ENCODE measurements at places on chromosomes 7 and 10.

- peak; percentile 62 for DNase-seq
Measured at GRCh38 chr10:3260066-3260834, 87.7 kb upstream of the PITRM1 start.

DNA sequence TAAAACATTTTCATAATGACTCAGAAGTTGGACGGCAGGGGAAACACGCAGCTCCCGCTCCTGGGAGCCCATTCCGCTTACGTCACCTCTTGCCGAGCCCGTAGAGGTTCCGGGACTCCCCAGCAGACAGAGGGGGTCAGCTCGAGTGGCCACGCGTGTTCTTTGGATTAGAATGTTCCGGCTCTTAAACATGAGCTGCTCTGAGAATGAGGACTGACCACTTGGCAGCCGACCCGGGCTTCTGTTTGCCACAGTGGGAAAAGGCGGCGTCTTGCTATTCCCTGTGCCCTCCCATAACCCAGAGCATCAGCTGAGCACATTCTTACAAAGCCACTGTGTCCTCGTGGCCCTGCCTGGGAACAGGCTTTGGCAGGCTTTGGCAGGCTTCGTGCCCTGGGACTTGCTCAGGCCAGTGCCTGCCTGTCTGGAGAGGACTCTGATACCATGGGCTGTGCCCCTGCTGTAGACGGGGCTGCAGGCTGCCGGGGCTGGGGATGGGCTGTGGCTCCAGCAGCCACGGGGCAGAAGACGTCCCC lies 40.1 kb downstream of the PFKP start:
- no peak for DNase-seq

DNA sequence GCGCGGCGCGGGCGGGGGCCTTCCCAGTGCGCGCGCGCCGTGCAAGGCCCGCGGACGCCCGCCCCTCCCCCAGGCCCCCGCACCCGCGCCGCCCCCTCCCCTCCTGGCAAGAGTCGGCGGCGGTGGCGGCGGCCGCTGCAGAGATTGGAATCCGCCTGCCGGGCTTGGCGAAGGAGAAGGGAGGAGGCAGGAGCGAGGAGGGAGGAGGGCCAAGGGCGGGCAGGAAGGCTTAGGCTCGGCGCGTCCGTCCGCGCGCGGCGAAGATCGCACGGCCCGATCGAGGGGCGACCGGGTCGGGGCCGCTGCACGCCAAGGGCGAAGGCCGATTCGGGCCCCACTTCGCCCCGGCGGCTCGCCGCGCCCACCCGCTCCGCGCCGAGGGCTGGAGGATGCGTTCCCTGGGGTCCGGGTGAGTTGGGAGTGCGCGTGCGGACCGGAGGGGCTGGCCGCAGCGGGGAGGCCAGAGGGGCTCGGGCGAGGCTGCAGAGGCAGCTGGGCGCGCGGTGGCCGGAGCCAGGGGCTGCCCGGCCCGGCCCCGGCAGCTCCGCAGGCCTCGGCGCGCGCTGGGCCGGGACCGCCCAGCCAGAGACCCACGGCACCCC lies at the start of gene BMPR1A:
TSS of gene BMPR1A (plus strand) at position 109 of the 602 bp plus-strand sequence. CDS start 119,400 bp downstream, outside the sequence.
- DNase-seq: peak; percentile 61

- no peak for DNase-seq
Measured at GRCh38 chr7:107994421-107995030, 8.4 kb downstream of the LAMB1 start.

GRCh38 chr10:100730725-100731406 lies 14.5 kb upstream of the PAX2 start:
- no peak for DNase-seq

DNA sequence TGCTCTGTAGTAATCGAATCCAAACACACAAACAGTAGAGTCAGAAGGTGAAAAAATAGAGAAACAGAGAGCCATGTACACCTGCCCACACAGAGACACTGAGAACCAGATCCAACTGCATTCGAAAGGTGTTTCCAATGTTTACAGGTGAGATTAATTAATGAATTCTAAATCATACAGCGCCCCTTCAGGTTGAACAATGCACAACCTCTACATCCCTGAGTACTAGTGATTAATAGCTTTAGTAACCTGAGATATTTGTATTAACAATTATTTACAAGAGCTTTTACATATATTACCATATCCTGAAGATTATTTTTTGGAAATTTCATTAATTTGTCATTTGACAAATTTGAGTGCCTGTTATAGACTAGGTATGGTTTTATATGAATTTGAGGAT lies 7.6 kb upstream of the MRC1 start:
- no peak for DNase-seq

GRCh38 chr10:59872892-59873463 lies 33.4 kb downstream of the CCDC6 start:
- no peak for DNase-seq

DNA sequence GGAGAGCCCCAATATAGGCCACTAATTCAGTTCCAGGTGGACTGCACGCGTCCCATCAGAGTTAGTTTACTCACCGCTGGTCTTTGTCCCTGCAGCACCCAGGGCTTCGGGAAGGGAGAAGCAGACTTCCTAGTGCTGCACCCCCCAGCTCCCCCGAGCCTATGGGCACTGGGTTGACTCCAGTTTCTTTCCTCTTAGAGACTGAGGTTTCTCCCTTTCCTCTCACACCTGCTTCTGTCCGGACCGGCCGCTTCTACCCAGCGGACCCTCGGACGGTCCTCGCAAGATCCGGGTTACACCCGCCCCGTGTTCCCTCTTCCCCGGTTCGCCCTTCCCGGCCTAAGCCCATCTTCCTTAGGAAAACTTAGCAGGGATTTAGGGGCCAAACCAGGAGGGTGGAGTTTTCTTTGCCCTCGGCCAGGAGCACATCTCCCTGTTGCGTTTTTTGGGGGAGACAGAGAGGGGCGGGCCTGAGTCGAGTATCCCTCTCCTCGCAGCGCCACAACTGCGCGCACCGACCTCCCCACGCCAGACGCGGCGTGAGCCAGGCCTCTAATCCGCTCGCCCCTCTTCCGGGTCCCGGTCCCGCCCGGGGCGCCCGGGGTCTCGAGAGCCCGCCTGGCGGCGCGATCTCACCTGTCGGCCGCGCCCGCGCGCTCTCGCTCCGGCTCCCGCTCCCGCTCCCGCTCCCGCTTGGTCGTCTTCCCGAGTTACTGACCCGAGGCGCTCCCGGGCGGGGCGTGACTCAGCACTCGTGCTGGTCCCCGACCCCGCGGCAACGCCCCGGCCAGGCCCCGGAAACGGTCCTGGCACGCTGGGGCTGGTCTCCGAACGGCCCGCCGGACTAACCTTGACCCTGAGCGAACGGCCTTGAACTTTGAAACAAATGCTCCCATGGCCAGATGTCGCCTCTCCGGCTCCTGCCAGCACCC lies at the start of gene AIFM2:
TSS of gene AIFM2 (minus strand) at position 728 of the 932 bp plus-strand sequence. CDS start 8,741 bp downstream, outside the sequence.
- peak; percentile 91 for DNase-seq

DNA sequence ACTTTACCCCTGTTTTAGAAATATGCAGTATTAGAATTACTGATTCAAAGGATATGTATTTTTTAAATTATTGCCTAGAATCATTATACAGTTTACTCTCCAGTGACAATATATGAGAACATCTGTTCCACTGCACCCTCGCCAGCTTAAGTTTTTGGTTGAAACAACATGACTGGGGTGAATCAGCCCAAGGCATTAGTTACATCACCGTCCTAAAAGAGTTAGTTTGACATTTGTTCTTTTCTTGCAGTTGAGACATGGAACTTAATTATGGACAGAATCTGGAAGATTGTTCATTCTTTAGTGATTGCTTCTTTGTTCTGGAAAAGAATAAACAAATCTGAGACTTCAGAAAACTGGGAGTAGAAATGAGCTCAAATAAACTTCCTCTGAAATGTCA lies 167.3 kb upstream of the DKK1 start:
- no peak for DNase-seq

DNA sequence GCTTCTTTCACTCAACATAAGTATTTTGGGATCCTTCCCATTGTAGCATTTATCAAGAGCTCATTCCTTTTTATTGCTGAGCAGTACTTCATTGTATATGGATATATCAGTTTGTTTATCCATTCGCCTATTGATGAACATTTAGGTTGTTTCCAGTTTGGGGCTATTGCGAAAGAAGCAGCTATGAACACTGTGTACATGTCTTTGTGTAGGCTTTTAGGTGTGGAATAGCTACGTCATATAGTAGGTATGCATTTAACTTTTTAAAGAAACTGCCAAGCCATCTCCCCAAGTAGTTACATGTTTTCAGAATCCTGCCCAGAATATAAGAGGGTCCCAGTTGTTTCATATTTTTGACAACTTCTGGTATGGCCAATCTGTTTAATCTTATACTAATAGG lies 468.1 kb downstream of the IPMK start:
- DNase-seq: no peak

GRCh38 chr10:80519936-80520650 lies 17.6 kb upstream of the SH2D4B start:
- DNase-seq: no peak

- no peak for DNase-seq
Measured at GRCh38 chr10:43387678-43388032, 16.2 kb downstream of the FXYD4 start.

DNA sequence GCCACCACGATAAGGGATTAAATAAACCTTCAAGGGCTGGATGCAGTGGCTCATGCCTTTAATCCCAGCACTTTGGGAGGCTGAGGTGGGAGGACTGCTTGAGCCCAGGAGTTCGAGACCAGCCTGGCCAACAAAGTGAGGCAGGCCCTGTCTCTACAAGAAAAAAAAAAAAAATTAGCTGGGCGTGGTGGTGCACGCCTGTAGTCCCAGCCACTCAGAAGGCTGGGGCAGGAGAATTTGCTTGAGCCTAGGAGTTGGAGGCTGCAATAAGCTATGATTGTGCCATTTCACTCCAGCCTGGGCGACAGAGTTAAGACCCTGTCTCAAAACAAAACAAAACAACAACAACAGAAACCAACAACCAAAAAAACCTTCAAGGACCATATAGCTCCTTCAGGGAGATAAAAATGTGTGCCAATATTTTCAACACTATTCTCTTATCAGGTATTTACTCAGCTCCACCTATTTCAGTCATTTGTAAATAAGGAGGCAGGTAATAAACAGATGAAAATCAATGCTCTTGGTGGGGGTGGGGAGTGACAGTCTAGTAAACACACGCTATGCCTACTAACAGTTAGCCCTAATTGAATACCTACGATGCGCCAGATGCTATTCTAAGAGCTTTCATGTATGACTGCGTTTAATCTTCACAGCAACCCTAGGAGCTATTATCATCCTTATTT lies 13.2 kb downstream of the BAIAP2L1 start:
- no peak for DNase-seq

- DNase-seq: peak; percentile 78
Measured at GRCh38 chr10:104642658-104643302, 1.7 kb downstream of the SORCS3 start.

GRCh38 chr10:966466-967235 lies 21.6 kb upstream of the GTPBP4 start:
- DNase-seq: no peak

DNA sequence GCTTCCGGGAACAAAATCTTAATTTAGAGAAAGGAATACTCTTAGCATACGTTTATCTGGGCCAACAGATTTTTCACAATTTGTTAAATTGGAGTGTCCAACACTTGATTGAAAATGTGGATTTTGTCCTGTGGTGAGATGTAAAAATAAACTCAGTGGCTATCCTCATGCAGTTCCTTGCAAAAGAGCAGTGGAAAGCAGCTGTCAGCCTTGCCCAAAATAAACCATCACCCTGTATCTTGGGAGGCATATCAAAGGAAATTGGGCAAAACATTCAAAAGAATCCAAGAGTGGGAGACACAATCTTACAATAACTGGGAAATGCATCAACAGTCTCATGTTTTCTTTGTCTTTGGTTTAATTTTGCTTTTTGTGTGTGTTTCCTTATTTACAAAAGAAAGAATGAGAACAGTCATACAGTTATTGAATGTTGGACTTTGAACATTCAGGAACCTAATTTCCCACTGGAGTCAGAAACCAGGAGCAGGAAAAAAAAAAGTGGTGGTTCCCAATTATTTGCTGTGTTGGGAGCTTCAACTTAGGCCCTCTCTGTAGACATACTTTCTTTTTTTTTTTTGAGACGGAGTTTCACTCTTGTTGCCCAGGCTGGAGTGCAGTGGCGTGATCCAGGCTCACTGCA lies 44.4 kb upstream of the DGKI start:
- DNase-seq: no peak

DNA sequence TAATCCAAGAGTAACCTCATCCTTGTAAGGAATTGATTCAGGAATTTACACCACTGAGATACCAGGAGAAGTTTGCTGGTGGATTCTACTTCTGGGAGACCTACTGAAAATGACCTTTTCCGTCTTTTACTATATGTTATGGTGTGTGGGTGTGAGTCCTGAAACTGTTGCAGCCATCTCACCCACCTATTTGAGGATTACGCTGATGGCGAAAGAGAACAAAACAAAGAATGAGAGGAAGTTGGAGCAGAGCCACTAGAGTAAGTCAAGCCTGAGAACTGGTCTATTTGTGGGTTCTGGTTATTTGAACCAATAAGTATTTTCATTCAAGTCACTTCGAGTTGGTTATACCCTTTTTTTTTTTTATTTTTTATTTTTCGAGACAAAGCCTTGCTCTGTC lies 12.7 kb upstream of the ABCC2 start:
- DNase-seq: no peak

DNA sequence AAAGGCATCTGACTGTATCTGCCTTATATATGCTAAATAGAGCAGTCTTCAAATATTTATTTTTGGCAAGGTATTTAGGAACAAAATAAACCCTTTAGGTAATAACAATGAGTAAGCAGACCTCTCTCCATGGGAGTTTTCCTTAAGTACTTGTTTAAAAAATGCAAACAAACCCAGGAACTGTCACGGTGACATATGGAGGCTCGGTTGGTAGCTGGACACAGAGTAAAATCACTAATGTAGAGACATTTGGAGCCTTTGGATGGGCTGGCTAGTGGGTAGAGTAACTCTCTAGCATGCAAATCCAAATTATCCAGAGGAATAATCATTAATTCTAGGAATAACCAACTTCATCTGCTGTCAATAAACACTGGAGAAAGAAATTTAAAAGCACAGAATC lies 71.6 kb upstream of the LAMB4 start:
- no peak for DNase-seq

- DNase-seq: no peak
Measured at GRCh38 chr7:107684287-107684686, 23.7 kb downstream of the SLC26A4 start.

- DNase-seq: no peak
Measured at GRCh38 chr7:30698481-30698880, 16.2 kb upstream of the CRHR2 start.

DNA sequence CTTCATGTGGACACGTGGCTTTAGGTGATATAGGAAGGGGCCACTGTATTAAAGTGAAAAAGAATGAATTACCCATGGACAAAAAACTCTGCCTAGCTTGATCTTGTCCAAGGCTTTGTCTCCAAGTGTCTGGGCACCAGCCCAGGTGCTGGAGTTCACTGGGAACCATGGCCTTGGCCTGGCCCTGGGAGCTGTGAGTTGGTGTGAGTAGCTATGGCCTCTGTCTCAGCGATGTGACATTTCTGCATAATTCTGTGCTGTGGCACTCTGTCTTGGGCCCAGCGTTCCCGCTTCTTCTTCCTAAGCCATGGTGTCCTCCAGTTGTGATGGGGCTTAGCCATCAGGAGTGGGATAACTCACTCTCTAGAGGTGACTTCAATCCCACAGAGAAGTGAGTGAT lies 119.0 kb upstream of the PPP2R2D start:
- no peak for DNase-seq

DNA sequence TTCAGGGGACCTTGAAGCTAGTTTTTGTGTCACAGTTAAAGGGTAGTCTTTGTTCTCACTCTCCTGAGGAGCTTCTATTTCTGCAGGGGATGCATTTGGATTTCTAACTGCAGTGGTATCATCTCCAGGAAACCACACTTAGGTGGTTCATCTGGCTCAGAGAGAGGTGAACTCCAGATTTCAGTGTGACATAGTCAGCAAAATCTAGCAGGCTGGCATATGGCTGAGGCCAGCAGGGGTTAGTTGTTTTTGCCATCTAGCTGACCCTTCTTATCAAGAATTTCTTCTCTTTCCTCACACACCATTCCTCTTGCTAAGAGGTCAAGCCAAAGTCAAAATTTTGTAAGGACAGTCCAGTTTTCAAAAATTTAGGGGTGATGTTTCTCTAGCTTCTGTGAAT lies 248.2 kb downstream of the REEP3 start:
- no peak for DNase-seq
